Activated CD4-positive, alpha-beta T cell treated with anti-CD3 and anti-CD28 coated beads, Interleukin-2, amount 50 U/mL, for 4 hours (primary cell): ENCODE measurements at places on chromosomes 4 and X.

DNA sequence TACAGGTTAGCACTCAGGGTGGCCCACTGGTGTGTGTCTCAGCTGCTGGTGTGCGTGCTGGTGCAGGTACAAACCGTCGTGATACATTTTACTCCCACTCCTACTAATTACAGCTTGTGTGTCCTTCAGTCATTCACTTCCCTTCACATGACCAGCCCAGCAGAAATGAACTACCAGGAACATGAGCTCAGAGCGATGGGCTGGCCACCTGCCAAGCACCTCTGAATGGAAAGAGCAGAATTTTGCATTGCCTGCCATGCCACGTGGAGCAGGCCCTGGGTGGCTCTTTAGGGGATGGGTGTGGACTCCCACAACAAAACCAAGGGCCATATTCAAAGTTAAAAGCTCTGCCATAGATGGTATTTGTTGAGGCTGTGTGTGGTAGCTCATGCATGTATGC, 58.9 kb upstream of the PGM2 start:
- DNase-seq = no peak

GRCh38 chr4:77117721-77118120, 39.3 kb upstream of the CCNG2 start:
- no peak for DNase-seq

DNA sequence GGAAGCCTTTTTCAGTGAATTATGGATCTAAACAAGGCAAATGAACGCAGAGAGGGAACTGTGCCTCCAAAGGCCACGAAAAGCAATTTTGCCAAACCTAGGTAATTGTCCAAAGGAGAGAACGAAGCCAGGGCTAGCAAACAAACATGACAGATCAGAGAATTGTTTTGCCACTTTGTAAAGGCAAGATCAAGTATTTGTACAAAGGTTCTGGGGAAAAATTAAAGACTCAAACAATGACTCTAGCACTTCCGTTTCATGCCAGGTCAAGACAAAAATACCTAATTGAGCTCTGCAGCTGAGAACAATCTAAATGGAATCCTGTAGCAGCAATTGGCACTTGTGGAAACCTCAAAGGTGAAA, 8.5 kb downstream of the RBM47 start:
- DNase-seq = no peak

DNA sequence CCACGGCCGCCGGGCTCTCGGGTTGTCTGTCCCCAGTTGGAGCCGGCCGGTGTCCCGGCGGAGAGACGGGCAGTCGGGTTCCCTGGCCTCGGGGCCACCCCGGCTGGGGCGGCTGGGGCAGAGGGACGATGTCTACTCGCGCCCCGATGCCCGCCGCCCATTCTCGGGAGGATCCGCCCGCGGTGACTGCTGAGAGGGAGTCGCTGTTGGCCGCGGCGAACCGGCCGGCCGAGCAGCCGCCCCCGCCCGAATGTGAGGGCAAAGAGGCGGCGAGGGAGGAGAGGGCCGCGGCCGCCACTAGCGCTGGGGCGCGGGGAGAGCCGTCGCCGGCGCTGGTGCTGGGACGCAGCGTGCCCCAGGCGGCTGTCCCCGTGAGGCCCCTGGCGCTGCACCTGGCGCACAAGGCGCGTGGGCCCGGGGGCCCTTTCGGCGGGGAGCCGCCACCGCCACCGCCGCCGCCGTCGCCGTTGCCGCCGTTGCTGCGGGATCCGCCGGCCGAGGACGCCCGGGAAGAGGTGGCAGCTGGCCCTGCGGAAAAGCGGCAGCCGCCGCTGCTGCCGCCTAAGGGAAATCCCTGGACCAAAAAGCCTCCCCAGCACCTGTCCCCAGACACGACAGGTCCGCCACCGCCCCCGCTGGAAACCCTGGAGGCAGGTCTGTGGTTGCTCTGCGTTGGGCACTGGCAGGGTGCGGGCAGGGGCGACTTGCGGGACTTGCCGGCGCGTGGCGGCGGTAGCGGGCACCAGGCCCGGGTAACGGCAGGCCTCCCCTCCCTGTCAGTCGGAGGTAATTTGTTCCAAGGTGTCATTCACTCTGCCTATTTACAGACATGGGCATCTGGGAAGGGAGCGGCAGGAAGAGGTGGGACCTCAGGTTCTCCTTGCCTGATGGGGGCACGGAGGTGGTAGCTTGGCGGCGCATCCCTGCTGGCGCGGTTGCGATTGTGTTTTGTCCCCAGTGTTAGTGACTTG, 739 bp downstream of the LARP1B start:
- peak; percentile 53 for DNase-seq

GRCh38 chr4:85778632-85779131, 303.7 kb downstream of the ARHGAP24 start:
- DNase-seq = no peak

DNA sequence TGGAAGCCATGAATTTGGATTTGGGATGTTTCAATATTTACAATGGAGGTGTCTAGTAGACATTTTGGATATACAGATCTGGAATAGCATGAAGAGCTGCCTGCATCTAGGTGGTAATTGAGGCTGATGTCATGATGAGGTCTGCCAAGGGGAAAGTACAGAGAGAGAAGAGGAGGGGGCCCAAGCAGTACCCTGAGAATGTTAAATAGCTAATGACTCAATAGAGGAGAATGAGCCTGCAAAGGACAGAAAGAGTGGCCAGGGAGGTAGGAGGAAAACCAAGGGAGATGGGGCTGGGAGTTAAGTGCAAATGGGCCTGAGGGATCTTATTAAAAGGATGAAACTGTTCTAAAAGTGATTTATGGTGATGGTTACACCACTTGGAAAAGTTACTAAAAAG, 182.2 kb upstream of the KIT start:
- no peak for DNase-seq

DNA sequence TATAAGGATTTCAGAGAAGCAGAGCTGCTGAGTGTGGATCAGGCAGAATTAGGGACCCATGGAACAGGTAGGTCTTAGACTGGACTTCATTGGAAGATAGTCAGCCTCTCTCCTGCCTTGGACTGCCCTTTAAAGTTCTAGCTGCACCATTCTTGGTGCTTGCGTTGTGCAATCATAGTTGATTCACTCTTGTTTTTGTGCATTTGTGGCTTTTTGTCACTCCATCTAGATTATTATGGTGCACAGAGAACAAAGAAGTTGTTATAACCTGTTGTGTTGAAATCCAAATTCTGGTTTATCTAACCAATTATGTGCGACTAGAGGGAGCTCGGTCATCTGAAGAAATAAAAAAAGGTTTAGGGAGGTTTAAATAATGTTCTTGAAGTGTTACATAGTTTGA, 59.3 kb downstream of the JADE1 start:
- no peak for DNase-seq

- no peak for DNase-seq
These were observed 146.9 kb downstream of the STIM2 start for GRCh38 chr4:27007507-27007906.

DNA sequence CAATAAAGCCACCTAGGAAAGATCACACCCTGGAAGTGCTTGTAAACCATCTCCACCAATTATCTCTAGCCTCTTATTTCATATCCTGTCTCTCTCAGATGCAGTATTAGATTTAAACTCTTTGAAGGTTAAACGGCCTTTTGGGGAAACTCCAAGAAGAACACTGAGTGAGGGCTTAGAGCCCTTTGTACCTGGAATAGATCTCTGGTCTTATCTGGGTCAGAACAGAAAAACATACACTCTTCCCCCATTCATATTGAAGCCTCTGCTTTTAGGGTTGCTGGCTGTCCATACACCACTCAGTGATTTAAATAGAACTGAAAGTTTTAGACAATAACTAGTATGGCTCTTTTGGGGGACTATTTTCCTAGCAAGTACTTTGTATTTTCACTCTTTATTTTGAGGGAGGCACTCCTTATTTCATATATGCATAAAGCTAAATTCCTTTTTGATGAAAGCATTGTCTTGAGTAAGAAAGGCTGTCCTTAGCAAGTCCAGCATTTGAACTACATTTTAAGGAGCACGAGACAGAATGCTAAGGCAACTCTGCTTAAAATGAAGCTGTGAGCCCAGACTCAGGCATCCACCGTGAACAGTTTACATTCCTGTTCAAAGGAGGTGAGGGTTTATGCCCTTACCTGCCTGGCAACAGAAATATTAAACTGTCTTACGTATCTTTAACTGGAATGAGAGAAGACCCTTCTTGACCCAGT, 17.4 kb downstream of the YY2 start:
- no peak for DNase-seq

DNA sequence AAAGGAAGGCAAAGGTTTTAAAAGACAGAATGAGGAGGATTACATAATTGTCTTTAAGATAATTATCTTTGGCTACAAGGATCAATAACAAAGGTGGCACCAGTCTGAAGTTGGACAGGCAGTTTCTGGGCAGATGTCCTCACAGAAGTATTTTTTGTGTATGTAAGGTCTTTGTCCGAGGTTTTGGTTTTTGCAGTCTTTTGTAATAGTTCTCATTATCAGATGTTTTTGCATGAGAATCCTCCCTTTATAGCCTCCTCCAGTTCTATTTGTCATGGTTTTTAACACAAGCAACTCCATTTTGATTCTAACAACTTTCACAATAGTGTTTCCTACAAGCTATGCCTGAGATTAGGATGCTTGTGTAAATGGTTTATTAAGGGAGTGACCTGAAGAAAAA, 286.2 kb downstream of the IL1RAPL2 start:
- DNase-seq = no peak

GRCh38 chr4:150012851-150013360, 65.3 kb upstream of the DCLK2 start:
- no peak for DNase-seq

- peak; percentile 84 for DNase-seq
These were observed 210 bp upstream of the SMIM10L2A start for GRCh38 chrX:135421537-135421931.

GRCh38 chr4:178086320-178086719, 644.1 kb upstream of the AGA start:
- DNase-seq = no peak

DNA sequence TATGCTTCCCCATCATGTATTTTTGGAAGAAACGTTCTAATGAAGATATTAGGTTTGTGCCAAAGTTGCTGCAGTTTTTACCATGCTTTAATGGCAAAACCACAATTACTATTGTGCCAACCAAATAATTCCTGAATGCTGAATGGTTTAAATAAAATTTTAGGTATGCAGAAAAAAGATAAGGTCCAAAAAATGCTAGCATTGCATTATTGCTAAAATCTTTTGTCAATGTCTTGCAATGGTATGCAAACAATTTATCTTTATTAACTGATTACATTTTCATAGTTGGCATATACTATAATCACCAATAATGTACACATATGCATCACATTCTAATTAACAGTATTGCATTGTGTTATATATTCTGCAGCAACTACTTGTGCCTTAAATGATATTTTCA, 1657.4 kb upstream of the IGFBP7 start:
- no peak for DNase-seq

DNA sequence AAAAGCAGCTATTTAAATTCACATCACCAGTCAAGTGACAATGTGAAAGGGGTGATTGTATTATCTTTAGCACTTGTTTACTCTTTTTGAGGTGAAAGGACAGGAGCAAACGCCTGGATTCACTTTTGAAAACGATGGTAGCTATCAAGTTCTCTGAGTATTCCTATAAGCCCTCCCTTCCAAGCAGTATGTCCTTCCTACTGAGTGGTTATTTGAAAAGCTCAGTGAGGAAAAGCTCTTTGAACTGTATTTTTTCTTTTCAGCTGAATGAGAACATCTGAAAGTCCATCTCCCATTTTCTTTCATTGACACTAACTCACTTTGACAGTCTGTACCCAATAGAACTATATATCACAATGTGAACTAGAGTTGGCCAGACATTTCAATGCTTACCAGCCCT, 9.1 kb upstream of the CTSO start:
- no peak for DNase-seq

DNA sequence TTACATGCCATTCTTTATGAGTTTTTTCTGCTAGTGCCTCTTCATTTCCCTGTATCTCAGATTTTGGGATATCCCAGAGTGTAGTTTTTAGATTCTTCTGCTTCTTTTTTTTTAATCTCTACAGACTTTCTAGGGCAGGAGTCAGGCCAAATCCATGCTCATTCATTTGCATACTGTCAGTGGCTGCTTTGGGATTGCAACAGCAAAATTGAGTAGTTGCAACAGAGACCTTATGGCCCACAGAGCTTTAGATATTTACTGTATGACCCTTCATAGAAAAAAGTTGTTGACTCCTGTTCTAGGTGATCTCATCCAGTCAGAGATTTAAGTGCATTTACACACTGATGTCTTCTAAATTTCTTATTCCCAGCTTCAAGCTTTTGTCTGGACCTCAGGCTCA, 35.3 kb downstream of the ARFIP1 start:
- DNase-seq = no peak

DNA sequence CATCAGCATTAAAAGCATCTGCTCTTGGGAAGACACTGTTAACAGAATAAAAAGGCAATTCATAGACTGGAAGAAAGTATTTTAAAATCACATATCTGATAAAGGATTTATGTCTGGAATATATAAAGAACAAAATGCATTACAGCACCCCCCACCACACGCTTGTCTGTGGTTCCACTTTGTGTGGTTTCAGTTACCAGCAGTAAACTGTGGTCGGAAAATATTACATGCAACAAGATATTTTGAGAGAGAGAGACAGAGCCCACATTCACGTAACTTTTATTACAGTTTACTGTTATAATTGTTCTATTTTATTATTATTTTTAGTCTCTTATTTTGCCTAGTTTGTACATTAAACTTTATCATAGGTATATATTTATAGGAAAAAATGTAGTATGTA, 21.2 kb upstream of the PDE6B start:
- no peak for DNase-seq

- DNase-seq = no peak
These were observed 82.4 kb upstream of the BMP3 start for GRCh38 chr4:80948141-80948540.

- no peak for DNase-seq
These were observed 6.8 kb upstream of the IQSEC2 start for GRCh38 chrX:53288189-53288588.

DNA sequence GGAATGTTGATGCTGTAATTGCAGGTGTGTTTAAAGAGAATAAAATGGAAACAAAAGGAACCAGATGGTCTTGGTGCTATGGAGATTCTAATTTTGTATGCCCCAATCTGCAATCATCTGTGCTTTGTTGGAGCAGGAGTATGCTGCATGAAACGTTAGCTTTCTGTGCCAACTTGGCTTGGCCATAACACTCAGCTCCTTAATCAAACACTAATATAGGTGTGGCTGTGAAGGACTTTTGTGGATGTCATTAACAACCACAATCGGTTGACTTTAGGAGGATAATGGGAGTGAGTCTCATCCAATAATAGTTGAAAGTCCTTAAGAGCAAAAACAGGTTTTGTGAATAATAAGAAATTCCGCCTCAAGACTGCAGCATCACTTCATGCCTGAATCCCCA, 399.2 kb downstream of the NLGN4X start:
- no peak for DNase-seq
